CD4-positive, alpha-beta T cell treated with Interferon alpha-2 for 1 hour (primary cell): ENCODE measurements at places on chromosomes 12 and 14.

- DNase-seq: no peak
Observed at GRCh38 chr14:92665661-92666110, 82.7 kb downstream of the LGMN start.

- peak; percentile 35 for DNase-seq
Observed at GRCh38 chr12:109763201-109763841, 49.7 kb downstream of the FAM222A start.

DNA sequence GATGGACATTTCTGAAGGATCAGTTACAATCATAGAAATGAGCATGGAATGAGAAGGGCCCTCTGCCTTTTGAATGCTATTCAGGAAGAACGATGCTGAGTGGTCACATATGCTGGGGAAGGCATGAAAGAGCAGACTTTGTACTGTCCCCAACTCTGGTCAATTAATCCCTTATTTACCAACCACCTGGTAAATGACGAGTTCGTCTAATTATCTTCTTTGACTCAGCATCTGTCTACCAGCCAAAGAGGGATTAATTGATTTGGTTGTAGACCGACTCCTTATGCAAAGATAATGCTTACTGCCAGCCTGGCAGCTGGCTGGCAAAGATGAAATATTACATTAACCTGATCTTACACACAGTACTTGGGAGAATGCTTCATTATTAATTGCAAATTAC lies 152.2 kb downstream of the CHST11 start:
- DNase-seq: no peak

- DNase-seq: no peak
Observed at GRCh38 chr12:12396694-12397093, 39.8 kb downstream of the BORCS5 start.

DNA sequence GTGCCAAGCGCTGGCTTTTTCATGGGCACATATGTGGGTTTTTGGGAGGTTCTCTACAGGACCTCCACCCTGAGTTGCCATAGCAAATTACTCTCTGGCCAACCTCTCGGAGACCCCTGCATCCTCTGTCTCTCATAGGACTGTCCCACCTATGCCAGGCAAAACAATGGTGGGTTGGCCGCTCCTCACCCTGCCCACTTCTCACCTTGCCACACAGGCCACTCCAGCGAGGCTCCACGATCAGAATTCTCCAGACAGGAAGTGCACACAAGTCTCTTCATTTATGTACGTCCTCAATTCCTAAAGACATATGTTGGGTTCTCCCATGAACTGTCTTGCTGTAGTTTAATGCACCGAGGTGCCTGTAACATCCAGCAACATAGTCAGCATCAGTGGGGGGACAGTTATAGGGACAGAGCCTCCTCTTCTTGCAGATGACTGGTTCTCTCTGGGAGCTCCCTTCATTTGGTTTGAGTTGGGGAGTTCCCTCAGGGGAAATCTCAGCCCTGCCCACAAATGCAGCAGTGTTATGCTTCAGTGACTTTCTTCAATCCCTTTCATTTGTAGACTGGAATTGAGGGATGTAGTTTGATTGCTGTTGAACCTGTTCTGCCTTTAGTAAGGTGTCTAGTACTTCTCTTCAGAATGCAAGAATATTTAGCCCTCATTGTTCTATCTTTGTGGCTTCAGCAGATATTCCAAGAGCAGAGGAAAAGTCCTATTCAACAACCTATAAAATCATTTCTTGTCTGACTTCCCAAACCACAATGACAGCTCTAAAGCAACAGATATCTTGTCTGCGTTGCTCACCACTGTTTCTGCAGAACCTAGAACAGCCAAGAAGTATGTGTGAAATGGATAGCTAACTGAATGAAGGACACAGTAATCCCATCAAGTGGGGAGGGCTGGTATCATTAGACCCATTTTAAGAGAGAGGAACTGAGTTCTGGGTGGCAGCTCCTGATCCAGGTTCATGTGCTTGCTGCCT lies 2.8 kb upstream of the LTBP2 start:
- DNase-seq: no peak
